ENCODE measurements at places on chromosomes 13 and 19.

DNA sequence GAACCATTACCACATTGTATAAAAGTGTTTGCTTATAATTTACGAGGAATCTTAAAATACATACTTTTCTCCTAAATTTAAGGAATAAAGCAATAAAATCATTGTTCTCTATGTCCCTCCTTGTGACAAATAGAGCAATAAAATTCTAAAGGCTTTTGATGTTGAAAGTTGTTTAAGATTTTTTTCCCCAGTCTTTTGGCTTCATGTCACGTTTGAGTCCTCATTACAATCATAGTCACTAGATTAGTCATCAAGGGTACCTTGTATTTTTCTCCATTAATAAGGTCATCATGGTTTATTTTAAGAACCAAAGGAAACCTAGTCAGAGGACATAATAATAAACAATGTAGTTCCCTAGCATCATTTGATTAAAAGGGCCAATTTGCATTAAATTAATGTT, 3.2 kb downstream of the WBP4 start:
- no peak for DNase-seq

GRCh38 chr13:58594747-58595600, 963.4 kb downstream of the PCDH17 start:
- no peak for DNase-seq

- DNase-seq = no peak
These were observed 16.6 kb upstream of the LRP3 start for GRCh38 chr19:33177417-33177979.

- DNase-seq = no peak
These were observed 8.1 kb downstream of the RNF6 start for GRCh38 chr13:26213982-26214381.

GRCh38 chr19:40270362-40271089, 14.6 kb downstream of the AKT2 start:
- no peak for DNase-seq

All from GDM1 (cell line).